Substantia nigra (tissue), 51 donors: ENCODE measurements at places on chromosomes 7 and 10.
A peak's percentile ranks its signal among the peaks of the same experiment; 100 is the strongest.

DNA sequence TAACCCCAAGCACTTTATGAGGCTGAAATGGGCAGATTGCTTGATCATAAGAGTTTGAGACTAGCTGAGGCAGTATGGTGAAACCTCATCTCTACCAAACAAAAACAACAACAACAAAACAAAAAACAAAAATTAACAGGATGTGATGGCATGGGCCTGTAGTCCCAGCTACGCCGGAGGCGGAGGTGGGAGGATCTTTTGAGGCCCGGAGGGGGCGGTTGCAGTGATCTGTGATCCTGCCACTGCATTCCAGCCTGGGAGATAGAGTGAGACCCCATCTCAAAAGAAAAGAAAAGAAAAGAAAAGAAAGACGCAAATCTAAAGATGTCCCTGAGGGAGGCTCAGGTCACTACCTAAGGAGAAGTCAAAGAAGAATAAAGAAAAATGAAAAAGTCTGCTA lies 35.3 kb upstream of the AGR2 start:
- no peak for DNase-seq

DNA sequence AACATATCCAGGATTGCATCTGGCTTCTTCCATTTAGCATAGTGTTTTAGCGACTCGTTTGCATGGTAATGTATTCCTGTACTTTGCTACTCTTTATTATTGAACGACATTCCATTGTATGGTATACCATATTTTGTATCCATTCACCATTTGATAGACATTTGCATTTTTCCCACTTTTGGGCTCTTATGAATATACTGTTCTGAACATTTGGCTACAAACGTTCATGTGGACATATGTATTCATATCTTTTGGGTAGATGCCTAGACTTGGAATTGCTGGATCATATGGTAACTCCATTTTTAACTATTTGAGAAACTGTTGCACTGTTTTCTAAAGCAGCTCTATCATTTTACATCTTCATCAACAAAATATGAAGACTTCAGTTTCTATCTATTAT lies 383.7 kb upstream of the AKR1E2 start:
- no peak for DNase-seq

DNA sequence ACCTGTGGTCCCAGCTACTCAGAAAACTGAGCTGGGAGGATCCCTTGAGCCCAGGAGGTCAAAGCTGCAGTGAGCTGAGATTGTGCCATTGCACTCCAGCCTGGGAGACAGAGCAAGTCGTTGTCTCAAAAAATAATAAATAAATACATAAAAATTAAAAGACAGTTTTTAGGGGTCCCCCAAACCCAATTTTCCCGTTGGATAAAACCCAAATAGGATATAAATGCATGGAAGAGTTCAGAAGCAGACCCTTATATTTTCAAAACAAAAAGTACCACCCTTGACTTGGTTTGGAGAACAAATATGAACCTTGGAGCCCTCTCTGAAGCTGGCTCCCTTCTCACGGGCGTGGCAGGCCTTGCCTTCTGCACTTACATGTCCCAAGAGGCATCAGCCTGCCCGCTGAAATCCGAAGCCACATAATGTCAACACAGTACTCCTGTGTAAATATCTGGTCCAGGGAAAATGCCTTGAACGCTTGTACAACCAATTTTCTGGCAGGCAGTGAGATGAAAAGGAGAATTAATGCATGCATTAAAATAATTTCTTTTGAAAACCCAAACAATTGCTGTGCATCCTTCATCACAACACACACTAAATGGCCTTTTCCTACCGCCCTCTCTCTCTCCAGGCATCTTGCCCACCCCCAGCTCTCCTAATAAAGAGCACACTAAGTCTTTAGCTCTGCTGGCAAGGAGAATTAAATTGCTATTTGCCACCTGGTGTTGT lies 46.4 kb upstream of the PARD3 start:
- DNase-seq, result no peak

DNA sequence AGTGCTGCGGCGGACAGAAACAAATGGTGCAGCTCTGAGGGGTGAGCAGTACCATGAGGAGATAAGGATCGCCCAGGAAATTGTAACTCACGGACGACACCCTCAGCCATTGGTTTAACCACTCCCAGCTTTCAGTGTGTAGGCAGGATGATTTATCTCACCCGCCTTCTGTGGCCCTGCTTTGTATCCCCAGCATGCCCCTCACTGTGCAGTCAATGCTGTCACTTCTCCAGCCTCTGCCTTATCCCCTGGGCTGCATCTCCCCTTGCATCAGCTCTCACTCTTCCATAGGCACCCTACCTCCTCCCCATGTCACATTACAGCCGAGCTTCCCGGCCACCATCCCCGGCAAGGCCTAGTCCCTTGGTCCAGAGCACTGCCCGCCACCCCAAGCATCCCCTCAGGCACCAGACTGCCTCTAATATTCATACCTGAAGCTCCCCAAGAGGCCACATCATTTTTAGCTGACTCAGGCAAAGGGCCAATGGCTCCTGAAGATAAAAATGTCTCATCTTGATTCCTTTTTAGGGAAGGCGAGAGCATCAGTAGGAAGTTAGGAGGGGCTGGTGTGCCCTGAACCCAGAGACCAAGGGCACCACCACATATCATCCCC lies 77.1 kb downstream of the CARD11 start:
- DNase-seq, result no peak

GRCh38 chr7:149217570-149217969 lies 21.9 kb upstream of the ZNF212 start:
- DNase-seq, result no peak

DNA sequence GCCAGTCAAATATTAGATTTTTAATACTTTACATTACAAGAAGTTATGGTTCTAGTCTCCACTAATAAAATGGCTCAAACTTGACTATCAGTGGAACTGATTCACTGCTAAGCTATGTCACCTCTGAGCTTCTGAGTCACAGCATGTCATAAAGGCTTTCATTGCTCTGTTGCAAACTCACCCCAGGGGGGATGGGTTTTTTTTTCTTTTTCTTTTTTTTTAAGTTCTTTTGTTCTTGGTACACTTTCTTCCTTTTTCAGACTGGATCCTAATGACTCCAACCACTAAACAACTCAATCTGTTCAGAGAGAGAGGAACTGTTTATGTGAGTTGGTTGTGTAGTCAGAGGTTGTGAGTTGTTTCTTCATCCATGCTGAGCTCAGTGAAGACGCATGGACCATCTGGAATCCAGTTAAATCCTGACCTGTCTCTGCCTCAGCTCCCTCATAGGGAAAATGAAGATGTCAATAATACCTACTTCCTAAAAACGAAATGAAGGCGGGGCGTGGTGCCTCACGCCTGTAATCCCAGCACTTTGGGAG lies 11.0 kb downstream of the MYOF start:
- DNase-seq, result no peak

- no peak for DNase-seq
Observed at GRCh38 chr10:86375204-86375603, 8.6 kb upstream of the GRID1 start.

GRCh38 chr10:120897343-120897742 lies 46.2 kb downstream of the WDR11 start:
- DNase-seq, result no peak

GRCh38 chr7:134353411-134353810 lies 36.7 kb upstream of the SLC35B4 start:
- DNase-seq, result no peak

GRCh38 chr10:122189185-122189584 lies 81.9 kb upstream of the BTBD16 start:
- DNase-seq, result no peak

DNA sequence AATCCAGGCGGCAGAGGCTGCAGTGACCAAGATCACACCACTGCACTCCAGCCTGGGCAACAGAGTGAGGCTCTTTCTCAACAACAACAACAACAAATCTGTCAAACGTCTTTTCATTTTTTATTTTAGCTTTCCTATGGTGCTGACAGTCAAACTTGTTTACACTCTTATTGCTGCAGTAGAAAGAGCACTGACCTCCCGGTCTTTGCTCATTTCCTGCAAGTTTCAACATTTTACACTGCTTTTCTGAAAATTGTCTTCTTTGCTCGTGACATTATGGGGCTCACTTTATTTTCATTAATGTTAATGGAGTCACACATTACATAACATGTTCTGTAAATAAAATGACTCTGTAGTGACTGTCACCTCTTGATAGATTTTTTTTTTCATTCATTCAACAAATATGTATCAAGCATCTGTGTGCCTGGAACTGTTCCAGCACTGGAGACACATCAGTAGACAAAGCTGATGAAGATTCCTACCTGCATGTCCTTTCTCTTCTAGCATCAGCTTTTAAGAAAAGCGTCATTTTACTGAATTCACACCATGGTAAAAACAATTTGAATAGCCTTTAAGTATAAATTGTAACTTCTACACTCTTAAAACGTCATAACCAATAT lies 277.3 kb downstream of the CELF2 start:
- no peak for DNase-seq

DNA sequence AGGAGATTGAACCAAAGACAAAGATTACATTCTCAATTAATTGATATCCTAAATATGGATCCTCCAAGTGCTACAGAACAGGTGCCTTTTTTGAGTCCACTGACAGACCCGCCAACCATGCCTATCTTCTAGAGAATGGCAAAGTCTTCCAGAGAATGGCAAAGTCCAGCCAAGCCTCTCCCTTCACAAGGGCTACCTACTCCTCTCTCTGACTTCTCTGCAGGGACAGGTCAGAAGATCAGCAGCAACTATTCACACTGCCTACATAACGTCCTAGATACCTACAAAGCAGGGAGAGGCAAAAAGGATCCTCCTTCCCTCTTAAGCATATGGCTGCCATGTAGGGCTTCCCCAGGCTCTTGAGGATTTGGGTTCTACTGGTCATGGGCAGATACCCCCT lies 12.4 kb downstream of the UBE2H start:
- no peak for DNase-seq

DNA sequence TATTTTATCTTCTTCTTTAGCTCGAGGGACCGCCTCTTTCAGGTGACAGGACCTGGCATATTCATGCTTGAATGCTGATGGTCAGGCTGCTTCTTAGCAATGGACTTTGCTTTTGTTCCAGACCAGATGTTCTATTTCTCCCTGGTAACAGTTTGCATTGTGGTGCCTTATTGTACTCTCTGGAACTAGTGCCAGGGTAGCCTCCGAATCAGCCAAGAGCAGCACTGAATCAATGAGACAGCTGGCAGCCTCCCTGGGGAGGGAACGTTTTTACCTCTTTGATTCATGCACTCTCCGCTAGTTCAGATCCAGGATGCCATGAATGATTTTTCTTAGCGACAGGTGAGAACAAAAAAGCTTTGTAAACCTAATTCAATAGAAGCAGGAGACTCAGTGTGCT lies 54.1 kb upstream of the NXPH1 start:
- peak; percentile 41 for DNase-seq

DNA sequence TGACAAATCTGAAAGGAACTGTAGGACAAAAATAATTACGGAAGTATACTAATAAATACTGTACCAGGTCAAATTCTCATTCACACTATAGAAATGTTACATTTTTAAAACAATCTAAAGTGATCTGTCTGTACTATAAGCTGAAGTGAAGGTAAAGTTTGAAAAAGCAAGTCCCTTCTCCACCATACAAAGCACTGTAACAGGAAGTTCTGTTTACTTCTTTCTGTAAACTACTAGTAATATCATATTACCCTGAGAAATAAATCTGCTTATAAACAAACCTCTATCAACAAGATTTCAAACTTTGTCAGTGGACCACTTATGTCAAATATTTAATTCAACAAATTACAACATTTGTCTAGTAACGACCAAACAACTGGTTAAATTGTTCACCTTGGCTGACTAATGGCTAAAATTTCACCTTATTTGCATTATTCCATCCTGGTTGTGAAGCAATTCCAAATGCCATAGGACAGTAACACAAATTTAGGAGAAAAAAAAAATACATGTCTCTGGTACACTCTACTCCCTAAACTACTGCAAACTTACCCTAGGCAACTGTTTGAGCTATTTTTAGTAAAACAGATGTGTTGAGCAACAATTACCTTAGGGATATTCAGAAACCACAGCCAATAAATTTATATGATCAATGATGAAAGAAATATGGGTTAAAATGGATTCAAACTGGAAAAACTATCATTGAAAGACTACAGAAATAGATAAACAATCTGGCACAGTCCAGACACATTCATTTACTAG lies 126.0 kb downstream of the NRBF2 start:
- DNase-seq, result no peak

DNA sequence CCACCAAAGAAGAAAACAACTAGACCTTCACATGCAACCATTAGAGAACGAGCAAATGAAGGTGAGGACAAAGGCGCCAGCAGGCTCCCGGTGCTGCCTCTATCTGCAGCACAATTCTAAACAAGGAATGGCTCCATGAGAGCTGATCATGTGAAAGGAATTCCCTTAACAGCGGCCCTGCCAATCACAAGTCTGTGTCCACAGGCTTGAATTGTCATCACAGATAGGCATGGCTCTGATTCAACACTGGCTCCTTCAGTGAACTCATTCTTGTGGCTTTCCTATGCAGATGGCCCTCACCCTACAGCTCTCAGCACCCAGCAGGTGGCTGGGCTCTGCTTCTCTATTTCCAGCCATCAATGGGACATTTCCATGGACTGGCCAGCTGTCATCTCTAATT lies 36.2 kb downstream of the LAMB1 start:
- DNase-seq, result no peak

- DNase-seq, result peak; percentile 6
Observed at GRCh38 chr7:99312316-99313203, 13.1 kb upstream of the ARPC1A start.

DNA sequence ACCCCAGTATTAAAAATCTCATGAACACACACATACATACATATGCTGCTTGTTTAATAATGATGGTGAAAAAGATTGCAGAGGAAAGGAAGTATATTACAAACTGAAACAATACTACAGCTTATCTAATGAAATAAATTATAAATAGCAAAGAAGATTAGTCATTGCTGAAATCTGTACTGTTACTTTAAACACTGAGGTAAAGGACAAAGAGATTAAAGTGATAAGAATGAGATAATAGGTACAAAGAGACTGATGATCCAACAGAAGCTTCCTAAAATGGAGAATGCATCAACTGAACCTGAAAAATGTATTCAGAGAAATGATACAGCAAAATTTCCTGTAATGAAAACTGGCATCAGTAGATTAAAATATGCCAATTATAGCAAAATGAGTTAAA lies 91.5 kb upstream of the KCND2 start:
- DNase-seq, result no peak

DNA sequence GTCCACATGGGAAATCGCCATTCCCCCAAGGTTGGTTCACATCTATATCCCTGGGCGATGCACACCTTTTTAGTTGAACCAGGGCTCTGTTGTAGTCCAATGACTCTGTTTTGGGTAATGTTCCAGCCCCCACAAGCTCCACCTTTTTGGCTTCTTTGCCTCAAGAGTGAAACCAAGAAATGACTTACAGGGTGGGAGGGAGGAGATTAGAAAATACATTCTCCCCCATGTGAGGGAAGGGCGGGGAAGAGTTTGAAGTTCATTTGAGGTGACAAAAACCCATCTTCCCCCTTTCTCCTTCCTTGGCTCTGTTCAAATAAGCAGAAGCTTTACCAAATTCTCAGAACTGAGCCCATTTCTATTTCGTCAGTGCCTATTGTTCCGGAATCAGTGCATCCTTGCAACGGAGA lies 82.8 kb downstream of the GATA3 start:
- no peak for DNase-seq
